ENCODE measurements at places on chromosomes 11 and 22. TPM values are rescaled to one million over a fixed set of nuclear protein-coding genes. Genes with fewer than 3 reads are reported as not detected.

- no peak for DNase-seq
Observed at GRCh38 chr11:23201936-23202522, 341.8 kb upstream of the CCDC179 start.

- DNase-seq = no peak
Observed at GRCh38 chr11:68694431-68695297, 10.3 kb downstream of the GAL start.

- no peak for DNase-seq
Observed at GRCh38 chr11:69948256-69949141, 129.3 kb upstream of the FGF3 start.

GRCh38 chr11:67345920-67346819 is 7.2 kb downstream of the POLD4 start:
- DNase-seq = no peak

DNA sequence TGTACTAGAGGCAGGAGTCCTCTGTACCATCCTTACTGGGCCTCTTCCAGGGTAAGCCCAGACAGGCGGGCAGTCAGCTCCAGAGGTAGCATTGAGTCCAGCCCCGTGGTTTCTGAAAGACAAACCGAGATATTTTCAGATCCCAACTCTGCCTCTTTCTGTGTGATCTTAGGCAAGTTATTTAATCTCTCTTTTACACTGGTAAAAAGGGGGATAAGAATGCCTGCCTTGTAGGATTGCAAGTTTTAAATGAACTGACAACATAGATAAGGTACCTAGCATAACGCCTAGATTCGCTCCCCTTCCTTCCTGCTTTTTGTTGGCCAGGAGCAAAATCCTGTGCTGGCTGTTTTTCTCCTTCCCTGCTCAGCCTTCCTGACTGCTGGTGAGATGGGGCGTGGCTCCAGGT is 56.4 kb upstream of the NNMT start:
- DNase-seq = no peak

DNA sequence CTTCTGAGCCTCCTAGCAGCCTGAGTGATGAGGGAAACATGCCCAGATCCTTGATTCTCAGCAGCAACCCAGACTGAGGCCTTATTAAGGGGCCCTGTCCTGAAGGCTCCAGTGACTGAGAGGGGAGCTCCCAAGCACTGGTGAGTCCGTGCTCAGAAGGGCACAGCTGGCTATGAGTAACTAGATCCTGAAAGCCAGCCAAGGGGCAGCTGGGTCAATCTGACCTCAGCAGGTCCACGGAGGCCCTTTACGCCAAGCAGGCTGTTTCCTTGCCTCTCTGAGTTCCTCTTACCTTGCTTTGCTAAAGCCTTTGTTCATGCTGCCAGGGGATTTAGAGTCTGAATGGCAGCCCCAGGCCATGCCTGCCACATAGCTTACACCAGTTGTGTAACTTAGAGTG is 19.3 kb upstream of the MIEF1 start:
- no peak for DNase-seq

The POTEH gene
- total RNA-seq = not detected

The ALDH3B1 gene
- 2.9 TPM for total RNA-seq

Measured in glomerular endothelial cell (primary cell).